ENCODE measurements at places on chromosomes 2 and 18.

DNA sequence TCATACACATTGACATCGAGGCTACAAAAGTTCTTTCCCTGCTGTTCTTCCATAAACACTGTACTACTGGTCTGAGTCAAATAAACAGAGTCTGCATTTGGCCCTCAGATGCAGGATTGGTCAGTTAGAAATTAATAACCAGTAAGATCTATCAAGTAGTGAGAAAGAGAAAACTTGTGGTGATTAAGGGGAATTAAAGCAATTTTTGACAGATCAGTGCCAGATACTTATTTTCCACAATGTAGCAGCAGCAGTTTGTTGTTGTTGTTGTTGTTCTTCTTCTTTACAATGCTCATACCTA, 85.0 kb downstream of the IKZF2 start:
- H3K4me3 ChIP-seq, result no peak overlapping the region
- H3K4me1 ChIP-seq, result no peaks in the 10 kb centered on the region
- H3K27ac ChIP-seq, result no peak overlapping the region
- no peaks in the 10 kb centered on the region for H3K27me3 ChIP-seq
- DNase-seq, result no peak

DNA sequence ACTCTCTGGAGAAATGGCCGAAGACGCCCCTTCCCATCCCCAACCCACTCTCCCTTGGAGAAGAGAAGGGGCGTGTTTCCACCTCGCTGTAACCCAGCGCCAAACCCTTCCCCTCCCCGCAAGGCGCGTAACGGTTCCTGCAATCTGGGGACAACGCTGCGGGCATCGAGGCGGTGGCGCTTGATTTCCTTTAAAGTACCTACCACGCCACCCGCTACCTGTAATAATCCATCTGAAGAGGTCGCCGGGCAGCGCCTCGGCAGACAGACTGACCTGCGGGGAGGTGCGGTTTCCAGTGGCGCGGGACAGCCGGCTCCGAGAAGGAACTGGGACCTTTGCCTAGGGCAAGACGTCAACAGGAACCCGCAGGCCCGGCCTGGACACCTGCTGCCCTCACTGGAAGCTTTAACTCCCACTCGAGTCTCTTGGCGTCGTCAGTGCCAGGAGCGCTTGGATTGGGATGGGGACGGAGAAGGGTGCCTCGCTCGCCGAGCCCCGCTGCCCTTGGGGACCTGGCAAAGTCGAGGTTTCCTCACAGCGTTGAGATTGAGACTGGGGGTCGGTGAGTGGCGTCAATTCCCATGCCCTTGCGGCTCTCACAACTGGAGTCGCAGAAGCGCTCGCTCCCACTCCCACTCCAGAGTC, at the start of gene CYP1B1:
TSS of gene CYP1B1 (minus strand) at position 645 of the 645 bp plus-strand sequence. CDS start 763 bp downstream, outside the sequence.
- peak within 1 kb of the TSS; percentile 33 for H3K4me3 ChIP-seq
- H3K27me3 ChIP-seq, result no peaks in the 10 kb centered on the region
- H3K4me1 ChIP-seq, result peaks cover 43% of the 10 kb centered on the region
- no peak for DNase-seq
- H3K36me3 ChIP-seq, result peaks cover 7% of the 10 kb centered on the region
- H3K27ac ChIP-seq, result peak within 1 kb of the TSS; percentile 78

DNA sequence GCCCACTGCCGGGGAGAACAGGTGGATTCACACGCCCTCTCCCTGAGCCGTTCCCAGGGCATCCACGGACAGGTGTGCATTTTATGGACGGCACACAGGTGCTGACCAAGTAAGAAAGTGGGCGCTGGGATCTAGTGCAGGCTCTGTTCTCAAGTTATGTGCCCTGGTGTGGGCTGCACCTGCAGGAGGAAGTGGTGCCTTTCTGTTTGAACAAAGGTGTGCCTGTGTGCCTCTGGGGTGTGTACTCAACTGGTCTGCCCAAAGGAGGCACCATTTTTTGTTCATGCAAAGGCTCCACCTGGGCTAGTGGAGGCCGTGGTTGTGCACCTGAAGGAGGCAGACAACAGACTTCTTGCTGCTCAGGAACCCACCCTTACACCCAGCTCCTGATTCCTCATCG, 88.2 kb upstream of the HK2 start:
- no peak for DNase-seq
- H3K4me3 ChIP-seq, result no peak overlapping the region
- H3K27ac ChIP-seq, result no peak overlapping the region
- no peaks in the 10 kb centered on the region for H3K36me3 ChIP-seq
- H3K27me3 ChIP-seq, result no peaks in the 10 kb centered on the region

DNA sequence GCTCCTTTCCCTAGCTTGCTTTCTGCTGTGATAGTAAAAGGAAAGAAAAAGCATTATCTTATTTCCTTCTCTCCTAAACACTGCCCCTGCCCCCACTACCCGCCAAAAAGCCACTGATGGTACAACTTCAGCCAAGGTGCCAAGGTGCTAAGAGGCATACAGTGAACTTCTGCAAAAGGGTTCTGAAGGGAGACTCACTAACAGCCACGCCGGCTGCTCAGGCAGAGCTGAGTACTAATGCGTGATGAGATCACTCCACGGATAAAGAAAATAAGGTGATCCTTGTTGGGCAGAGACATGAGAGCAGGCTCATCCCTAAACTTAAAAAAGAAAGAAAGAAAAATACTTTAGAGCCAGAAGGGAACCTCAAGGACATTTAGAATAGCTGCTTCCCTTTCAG, 60.5 kb upstream of the PXDN start:
- DNase-seq, result no peak
- H3K36me3 ChIP-seq, result no peaks in the 10 kb centered on the region
- no peak overlapping the region for H3K4me3 ChIP-seq
- no peak overlapping the region for H3K27ac ChIP-seq
- H3K4me1 ChIP-seq, result peaks cover 13% of the 10 kb centered on the region
- no peaks in the 10 kb centered on the region for H3K27me3 ChIP-seq

DNA sequence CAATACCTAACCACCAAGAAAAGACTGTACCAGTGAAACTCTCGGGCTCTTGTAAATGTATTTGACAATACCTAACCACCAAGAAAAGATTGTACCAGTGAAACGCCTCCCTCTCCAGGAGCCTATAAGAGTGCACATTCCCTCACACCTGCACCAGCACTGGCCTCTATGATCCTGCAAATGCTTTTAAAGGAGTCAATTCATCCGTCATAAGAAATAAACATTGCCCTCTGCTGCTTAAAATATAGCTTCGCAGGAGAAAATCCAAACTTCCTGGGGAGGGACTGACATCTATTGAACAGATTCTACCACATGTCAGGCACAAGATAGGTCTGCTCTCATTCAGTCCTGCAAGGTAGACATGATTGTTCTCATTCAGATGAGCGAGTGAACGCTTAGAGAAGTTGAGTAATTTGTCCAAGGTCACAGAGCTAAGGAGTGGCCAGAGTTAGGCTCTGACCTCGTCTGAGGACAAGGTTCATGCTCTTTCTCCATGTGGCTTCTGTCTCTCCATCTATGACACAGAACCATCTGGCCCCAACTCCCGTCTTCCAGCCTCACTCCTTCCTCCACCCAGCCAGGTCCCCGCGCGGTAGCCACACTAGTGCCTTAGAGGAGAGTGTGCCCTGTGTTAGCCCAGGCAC, 38.7 kb downstream of the MCFD2 start:
- DNase-seq, result no peak
- no peak overlapping the region for H3K4me3 ChIP-seq
- peaks cover 64% of the 10 kb centered on the region for H3K4me1 ChIP-seq
- no peaks in the 10 kb centered on the region for H3K27me3 ChIP-seq

- H3K27ac ChIP-seq, result no peak overlapping the region
- no peak for DNase-seq
- no peaks in the 10 kb centered on the region for H3K36me3 ChIP-seq
- H3K27me3 ChIP-seq, result no peaks in the 10 kb centered on the region
- no peak overlapping the region for H3K4me3 ChIP-seq
- no peaks in the 10 kb centered on the region for H3K4me1 ChIP-seq
These were observed 14.7 kb upstream of the EPG5 start for GRCh38 chr18:45981821-45982220.

DNA sequence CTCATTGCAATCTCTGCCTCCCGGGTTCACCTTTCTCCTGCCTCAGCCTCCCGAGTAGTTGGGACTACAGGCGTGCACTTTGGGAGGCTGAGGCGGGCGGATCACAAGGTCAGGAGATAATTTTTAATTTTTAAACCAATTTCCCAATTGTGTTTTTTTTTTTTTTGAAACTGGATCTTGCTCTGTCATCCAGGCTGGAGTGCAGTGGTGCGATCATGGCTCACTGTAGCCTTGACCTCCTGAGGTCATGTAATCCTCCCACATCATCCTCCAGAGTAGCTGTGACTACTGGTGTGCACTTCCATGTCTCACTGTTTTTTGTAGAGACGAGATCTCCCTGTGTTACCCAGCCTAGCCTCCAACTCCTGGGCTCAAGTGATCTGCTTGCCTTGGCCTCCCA, 49.3 kb downstream of the GLS start:
- no peak overlapping the region for H3K4me3 ChIP-seq
- no peaks in the 10 kb centered on the region for H3K4me1 ChIP-seq
- H3K27me3 ChIP-seq, result no peaks in the 10 kb centered on the region
- peaks cover 68% of the 10 kb centered on the region for H3K36me3 ChIP-seq
- DNase-seq, result no peak

DNA sequence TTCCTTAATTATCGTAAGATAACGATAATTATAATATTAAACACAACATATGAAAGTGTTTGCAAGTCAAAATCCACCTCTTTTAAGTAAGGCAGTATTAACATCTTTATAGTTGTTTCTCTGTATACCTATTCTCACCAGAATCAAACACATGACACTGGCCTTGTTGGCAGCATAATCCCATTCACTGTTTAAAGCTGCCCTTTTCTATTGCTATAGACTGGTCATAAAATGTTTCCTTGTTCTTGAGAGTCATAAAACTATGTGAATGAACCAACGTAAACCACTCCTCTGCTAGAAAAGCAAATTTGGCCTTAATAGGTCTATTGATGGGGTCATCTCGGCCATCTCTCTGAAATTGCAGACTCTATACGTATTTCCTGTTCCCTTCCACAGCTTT, 293.1 kb downstream of the SLC8A1 start:
- H3K4me3 ChIP-seq, result no peak overlapping the region
- no peaks in the 10 kb centered on the region for H3K36me3 ChIP-seq
- no peaks in the 10 kb centered on the region for H3K27me3 ChIP-seq
- no peaks in the 10 kb centered on the region for H3K4me1 ChIP-seq

GRCh38 chr18:6031442-6031841, 136.1 kb upstream of the TMEM200C start:
- no peak for DNase-seq
- H3K27me3 ChIP-seq, result no peaks in the 10 kb centered on the region
- no peaks in the 10 kb centered on the region for H3K4me1 ChIP-seq
- no peaks in the 10 kb centered on the region for H3K36me3 ChIP-seq
- no peak overlapping the region for H3K27ac ChIP-seq

- no peak overlapping the region for H3K27ac ChIP-seq
- no peaks in the 10 kb centered on the region for H3K27me3 ChIP-seq
- H3K4me1 ChIP-seq, result no peaks in the 10 kb centered on the region
- no peak overlapping the region for H3K4me3 ChIP-seq
These were observed 119.6 kb downstream of the LCLAT1 start for GRCh38 chr2:30566631-30567030.

GRCh38 chr2:96325041-96325883, at the start of gene ITPRIPL1:
TSS of gene ITPRIPL1 (plus strand) at chr2:96325317. CDS start at chr2:96325840, 523 bp downstream.
- peaks cover 21% of the 10 kb centered on the region for H3K4me1 ChIP-seq
- no peak for DNase-seq
- peaks cover 50% of the 10 kb centered on the region for H3K27me3 ChIP-seq
- H3K36me3 ChIP-seq, result no peaks in the 10 kb centered on the region

DNA sequence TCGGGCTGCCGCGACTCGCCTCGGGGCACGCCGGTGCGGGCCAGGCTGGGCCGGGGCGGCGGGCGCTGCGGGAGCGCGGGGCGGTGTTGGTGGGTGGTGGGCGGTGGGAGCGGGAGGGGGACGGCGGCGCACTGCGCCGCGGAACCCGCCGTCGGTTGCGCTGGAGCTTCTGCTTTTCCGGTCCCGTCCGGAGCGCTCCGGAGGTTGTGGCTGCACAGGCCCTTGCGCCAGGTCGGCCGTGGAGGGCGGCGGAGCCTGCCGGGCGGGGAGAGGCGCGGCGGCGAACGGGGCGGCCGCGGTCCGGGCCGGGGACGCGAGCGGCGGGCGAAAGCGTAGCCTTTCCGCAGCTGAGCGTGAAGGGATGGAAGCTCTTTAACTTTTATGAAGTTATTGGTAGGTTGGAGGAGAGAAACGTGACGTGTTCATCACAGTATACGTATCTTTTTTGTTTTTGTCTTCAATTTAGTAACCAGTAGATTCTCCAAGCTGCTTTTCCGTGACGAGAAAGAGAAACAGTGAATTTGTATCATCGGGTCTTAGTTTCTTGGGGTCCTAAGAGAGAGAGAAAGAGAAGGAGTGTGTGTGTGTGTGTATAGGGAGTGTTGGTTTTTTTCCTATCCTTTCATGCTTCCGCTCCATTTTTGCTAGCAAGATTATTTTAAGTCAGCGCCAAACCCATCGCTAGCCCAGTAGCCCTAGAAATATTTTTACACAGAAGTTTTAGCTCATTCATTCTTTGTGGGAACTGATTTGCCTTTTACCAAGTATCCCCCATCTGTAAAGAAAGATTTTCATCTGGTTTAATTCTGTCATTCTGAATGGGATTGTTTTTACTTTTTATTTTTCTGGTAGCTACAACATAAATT, 535 bp downstream of the ATG4B start:
- peak; percentile 16 for DNase-seq
- no peaks in the 10 kb centered on the region for H3K27me3 ChIP-seq
- no peak overlapping the region for H3K27ac ChIP-seq
- H3K4me3 ChIP-seq, result peak overlapping the region; percentile 99
- peaks cover 23% of the 10 kb centered on the region for H3K4me1 ChIP-seq

DNA sequence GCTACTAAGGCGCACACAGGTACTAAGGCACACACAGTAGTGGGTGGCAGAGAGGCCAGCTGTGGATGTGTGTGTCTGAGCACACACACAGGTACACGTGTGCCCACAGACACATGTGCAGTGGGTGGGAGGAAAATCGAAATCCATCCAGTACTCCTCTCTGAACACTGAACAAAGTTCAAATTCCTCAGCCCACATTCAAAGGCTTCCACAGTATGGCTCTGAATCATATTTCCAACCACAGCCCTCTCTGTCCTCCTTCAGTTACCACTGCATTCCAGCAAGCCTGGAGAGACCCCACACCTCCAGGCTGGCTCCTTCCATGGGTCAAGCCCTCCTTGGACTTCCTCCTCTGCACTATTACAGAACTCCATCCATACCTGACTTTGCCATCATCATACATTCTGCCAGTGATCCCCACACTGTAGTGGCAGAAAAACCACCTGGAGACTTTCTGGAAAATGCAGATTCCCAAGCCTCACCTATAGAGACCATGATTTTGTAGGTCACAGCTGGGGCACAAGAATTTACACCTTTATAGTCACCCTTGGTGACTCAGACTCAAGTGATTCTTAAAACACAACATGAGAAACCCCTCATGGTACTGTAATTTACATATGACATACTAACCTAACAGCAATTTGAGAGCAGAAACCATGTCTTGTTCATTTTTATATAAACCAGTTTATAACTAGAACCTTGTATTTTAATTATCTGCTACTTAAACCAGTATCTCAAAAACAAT, 31.4 kb downstream of the EPG5 start:
- DNase-seq, result no peak
- H3K27ac ChIP-seq, result no peak overlapping the region
- H3K36me3 ChIP-seq, result peaks cover 57% of the 10 kb centered on the region
- peaks cover 7% of the 10 kb centered on the region for H3K4me1 ChIP-seq
- H3K4me3 ChIP-seq, result no peak overlapping the region

GRCh38 chr18:31509571-31509970, 11.6 kb downstream of the DSG2 start:
- no peak overlapping the region for H3K27ac ChIP-seq
- H3K27me3 ChIP-seq, result no peaks in the 10 kb centered on the region
- peak; percentile 19 for DNase-seq
- H3K4me3 ChIP-seq, result no peak overlapping the region

- no peaks in the 10 kb centered on the region for H3K36me3 ChIP-seq
- H3K27ac ChIP-seq, result no peak overlapping the region
- peaks cover 15% of the 10 kb centered on the region for H3K27me3 ChIP-seq
- H3K4me3 ChIP-seq, result peak overlapping the region; percentile 33
- no peak for DNase-seq
- H3K4me1 ChIP-seq, result peaks cover 21% of the 10 kb centered on the region
These were observed 160.3 kb upstream of the SIX2 start for GRCh38 chr2:45169339-45170190.
